ENCODE measurements at places on chromosomes 4 and X. TPM values are rescaled to one million over a fixed set of nuclear protein-coding genes. Genes with fewer than 3 reads are reported as not detected.

GRCh38 chr4:126267689-126268088 lies 952.9 kb downstream of the FAT4 start:
- no peak for DNase-seq

GRCh38 chr4:151426513-151426912 lies 17.5 kb downstream of the FHIP1A start:
- no peak for DNase-seq

DNA sequence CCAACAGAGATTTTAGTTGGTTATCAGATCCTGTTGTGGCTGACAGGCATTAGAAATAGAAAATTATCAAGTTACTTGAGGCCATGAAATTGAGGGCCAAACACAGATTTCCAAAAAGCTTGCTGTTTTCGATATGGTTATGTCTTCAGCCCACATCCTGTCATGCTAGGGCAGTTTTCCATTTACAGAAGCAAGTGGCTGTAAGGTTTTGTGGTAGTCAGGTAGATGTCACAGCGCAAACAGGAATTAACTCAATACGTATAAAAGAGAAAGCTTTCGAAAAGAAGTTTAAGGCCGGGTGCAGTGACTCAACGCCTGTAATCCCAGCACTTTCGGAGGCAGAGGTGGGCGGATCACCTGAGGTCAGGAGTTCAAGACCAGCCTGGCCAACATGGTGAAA lies 104.6 kb downstream of the DMD start:
- DNase-seq: no peak

The WDR19 gene
- total RNA-seq: 12.0 TPM

DNA sequence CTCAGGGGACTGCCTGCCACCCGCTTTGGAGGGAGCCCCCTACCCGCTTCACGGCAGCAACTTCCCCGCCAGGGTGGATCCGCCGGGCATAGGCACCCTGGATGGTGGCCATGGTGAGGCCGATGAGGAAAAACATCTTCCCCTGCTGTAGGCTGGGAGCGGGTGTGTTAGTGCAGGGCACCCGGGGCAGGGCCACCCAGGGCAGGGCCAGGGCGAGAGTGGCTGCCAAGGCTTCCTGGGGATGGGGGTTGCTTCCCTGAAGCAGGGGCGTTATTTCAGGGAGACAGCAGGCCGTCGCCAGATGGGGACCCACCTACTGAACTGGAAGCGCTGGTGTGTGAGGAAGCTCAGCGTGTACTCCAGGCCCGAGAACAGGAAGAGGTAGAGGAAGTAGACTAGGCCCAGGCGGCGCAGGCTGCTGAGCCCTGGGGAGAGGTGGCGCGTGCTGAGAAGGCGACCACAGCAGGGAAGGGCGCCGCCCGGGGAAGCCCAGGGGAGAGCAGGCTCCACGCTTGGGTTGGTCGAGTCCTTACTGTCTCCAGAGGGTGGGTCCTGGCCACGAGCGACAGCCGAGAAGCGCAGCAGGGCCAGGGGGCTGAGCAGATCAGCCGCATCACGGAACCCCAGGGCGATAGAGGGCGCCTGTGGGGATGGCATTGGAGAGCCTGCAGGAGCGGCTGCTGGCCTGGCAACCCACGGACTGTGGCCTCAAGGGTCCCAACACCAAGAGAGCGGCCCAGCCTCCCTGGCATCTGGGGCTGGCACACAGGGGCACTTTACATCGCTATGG lies 31.5 kb downstream of the NOP14 start:
- DNase-seq: peak; percentile 65

The HDAC6 gene
- total RNA-seq: 99.6 TPM

The FAM236D gene
- total RNA-seq: not detected

DNA sequence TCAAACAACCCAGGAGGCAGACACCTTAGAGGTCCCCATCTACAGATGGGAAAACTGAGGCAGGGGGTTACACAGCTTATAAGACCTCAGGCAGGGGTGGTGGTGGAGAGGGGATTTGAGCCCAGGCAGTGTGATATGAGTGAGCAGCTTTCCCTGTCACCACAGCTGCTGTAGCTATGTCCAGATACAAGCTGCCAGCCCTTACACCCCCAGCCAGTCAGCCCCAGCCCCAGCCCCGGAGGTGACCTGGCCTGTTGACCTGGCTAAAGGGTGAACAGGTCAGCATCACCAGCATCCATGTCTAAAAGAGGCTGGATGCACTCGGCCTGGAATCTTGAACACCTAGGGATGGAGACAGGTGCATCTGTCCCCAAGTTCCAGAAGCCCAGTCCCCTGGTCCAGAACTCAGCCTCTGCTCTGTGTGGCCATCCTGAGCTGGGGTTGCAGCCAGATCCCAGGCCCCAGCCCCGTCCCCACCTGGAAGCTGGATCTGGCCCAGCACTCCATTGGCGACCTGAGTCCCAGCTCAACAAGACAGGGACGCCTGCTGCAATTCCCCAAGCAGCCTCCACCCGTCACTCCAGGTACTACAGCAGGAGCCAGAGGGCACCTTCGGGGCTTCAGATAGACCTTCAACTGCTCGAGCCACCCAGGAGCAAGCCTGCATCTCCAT lies 89.5 kb downstream of the JAKMIP1 start:
- no peak for DNase-seq

DNA sequence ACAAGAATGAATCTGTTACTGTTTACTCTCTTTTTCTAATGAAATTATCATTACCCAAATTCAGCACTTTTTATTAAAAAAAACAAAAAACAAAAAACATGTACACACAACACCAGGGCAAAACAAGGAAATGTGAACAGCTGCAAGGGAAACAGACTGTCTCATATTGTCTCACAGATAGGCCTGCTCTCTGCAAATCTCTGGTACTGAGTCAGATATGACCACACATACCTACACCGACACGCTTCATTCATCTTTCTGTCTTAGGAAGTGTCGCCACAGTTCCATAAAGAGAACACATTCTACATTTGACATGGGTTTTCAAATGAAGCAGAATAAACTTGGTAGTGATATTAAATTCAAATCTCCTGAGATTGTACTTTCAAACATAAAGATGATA lies 92.2 kb upstream of the GPR34 start:
- DNase-seq: no peak

DNA sequence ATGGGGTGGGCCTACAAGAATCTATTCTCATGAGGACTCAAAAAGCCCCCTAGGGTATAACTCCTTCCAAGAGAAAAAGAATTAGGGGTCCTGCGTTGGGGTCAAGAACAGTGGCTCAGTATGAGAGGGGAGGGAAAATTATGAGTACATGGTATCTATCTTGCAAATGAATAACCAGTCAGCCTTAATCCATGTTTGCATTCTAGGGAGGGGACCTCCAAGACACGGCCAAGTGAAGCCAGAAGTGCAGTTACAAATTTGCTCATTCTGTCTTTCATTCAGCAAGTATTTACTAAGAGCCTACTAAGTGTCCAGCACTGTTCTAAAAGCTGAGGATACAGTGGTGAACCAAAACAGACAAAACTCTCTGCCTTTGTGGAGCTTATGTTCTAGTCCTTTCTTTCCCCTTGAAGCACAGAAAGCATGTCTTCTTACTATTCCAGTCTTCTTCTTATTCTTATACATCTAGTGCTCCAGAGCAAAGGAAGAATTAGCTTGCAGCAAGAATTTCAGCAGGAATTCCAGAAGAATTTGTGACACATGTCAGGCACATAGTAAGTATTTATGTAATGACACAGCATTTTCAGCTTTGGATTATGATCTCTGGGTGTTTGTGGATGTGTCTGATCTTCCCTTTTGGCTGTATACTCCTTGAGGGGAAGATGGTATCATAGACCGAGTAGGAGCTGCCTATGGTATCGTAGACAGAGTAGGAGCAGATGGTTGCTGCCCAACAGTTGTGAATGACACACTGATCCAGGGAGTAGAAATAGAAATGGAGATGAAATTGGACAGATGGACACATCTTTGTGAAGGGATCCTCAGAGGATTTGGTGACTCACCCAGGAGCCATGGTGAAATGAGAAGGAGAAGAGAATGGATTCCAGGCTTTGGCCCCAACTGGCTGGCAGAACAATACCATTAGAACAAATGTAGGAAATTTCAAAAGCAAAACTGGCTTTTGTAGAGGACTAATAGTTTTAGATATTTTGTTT lies 75.9 kb downstream of the COQ2 start:
- DNase-seq: no peak

- no peak for DNase-seq
Measured at GRCh38 chr4:140720387-140721304, 35.5 kb downstream of the TBC1D9 start.

- DNase-seq: no peak
Measured at GRCh38 chr4:44425614-44426208, 22.9 kb downstream of the KCTD8 start.

The DMRTC1 gene
- total RNA-seq: not detected

The FREM3 gene
- total RNA-seq: not detected

DNA sequence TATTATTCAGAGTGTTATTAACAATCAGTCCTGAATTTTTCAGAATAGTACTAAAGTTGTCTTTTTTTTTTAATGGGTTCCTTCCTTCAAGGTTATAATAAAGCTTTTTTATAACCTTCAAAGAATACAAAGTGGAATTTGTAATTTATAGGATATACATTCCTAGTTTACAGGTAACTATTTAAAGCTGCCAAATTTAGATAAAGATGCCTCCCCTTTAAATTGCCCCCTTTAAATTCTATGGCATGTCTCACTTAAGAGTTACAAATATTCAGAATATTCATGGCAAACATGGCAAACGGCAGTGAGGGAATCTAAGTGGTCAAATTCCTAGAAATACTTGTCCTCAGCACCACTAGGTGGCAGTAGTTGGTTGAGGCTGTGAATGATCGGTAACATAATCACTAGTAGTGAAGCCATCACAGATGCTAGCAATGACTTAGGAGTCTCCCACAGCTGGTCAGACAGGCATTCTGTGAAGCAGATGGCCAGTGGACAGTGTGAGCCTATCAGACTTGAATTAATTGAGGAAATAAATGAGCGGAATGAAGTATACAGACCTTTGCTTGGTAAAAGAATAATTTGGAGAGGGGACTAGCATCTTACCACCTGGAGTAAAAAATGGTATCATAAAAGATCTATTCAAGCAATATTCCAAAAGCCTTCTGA lies 86.4 kb downstream of the CBR4 start:
- DNase-seq: no peak

GRCh38 chr4:108885211-108885610 lies 122.4 kb upstream of the ETNPPL start:
- DNase-seq: no peak

DNA sequence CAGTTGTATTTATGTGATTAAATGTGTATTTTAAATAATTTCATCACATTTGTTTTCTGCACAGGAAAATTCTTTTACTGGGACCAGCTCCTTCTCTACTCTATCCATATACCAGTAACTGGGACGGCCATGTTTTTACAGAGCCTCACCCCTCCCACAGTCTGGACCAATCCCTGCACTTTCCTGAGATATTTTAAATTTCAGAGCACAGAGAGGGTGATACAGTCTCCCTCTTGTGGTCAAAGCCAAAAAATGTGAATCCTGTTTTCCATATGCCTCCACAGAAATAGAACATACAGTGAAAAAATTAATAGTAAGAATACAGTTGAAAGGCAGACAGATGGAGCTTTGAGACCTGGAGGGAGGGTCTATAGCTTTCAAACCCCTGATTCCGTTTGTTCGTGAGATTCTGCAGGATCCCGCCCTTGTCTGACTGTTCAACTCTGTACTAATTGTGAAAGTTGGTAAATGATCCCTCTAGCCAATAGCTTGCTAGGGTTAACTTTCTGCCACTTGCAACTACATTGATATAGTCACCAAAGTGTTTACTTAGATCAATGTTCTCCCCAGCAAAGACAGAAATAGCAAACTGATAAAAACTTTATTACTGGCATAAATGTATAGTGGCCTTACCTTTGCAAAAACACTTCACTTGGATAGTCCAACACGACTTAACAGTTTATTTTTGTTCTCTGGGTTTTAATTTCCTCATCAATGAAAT lies 172.2 kb downstream of the PPARGC1A start:
- no peak for DNase-seq
